Memory B cell (primary cell): ENCODE measurements at places on chromosomes 2 and 18.
A peak's percentile ranks its signal among the peaks of the same experiment; 100 is the strongest.

- no peak overlapping the region for H3K4me3 ChIP-seq
- no peak overlapping the region for H3K27ac ChIP-seq
- H3K27me3 ChIP-seq = peaks cover 4% of the 10 kb centered on the region
Observed at GRCh38 chr2:120314690-120315366, 31.1 kb upstream of the INHBB start.

DNA sequence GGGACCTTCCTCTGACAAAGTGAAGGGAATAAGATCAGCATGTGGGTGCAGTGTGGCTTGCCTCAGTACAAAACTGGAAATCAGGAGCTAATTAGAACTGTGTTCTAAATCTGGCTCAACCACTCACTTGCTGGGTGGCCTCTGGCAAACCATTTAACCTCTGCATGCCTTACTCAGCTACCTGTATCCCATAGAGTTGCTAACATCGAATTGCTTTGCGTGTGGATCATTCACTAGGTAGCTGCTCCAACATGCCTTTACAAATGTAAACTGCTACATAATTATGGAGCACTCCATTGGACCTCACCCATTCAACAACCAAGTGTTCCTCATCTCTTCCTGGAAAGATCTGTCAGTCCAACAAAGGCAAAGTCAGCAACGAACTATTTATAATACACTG lies 19.0 kb downstream of the PLEKHM3 start:
- peaks cover 6% of the 10 kb centered on the region for H3K36me3 ChIP-seq
- no peak overlapping the region for H3K27ac ChIP-seq

DNA sequence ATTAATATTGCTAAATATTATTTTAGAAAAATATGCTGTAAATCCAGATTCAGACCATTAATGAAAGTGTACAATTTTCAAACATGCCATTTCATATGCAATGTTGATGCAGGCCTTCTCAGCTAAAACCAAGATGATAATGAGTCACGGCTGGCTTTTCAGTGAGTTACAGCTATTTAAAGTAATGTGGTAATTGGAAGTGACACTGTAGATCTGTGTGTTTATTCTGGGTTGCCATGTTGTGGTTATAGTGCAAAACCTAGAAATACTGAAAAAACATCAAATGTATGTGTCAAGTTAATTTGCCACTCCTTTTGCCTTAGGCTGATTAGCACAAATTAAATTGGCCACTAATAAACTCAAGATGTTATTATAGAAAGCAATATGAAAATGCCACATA lies 506.6 kb downstream of the ERBB4 start:
- no peaks in the 10 kb centered on the region for H3K4me1 ChIP-seq
- DNase-seq = no peak
- no peaks in the 10 kb centered on the region for H3K36me3 ChIP-seq

- H3K27ac ChIP-seq = no peak overlapping the region
- DNase-seq = no peak
- no peaks in the 10 kb centered on the region for H3K36me3 ChIP-seq
- no peaks in the 10 kb centered on the region for H3K27me3 ChIP-seq
Observed at GRCh38 chr18:44541159-44541558, 139.5 kb upstream of the SETBP1 start.

DNA sequence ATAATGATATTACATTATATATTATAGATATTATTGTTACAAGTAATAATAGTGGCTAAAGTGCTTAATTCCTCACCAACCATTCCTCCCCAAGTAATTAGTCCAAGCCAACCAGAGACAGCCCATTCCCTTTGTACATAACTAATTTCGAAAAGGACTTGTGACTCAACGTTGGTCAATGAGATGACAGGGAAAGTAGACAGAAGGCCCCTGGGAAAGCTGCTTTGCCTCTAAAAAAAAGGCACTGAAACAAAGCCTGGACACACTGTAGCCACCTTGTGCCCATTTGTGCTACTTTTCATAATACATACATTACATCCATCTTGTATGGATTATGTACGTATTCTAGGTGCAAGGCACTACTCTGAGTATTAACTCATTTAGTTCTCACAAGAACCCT lies 28.8 kb downstream of the COLEC12 start:
- H3K4me1 ChIP-seq = no peaks in the 10 kb centered on the region
- H3K4me3 ChIP-seq = no peak overlapping the region
- no peak for DNase-seq
- peaks cover 5% of the 10 kb centered on the region for H3K27me3 ChIP-seq

- H3K4me1 ChIP-seq = no peaks in the 10 kb centered on the region
- no peak overlapping the region for H3K27ac ChIP-seq
- H3K36me3 ChIP-seq = no peaks in the 10 kb centered on the region
- peaks cover 9% of the 10 kb centered on the region for H3K27me3 ChIP-seq
Observed at GRCh38 chr18:54880395-54881105, 52.3 kb downstream of the RAB27B start.

DNA sequence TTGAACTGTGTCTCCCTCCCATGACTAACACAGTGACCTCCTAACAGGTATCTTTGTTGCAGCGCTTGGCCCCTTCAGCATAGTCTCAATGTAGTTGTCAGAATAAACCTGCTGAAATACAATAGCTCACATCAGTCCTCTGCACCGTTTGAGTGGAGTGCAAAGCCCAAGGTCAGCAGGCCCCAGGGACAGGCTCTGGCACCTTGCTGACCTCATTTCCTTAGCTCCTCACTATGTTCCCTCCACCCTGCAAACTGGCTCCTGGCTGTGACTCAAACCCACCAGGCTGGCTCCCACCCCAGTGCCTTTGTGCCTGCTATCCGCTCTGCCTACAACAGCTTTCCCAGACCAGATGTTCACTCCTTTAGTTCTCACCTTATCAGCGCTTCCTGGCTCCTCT lies 146.7 kb downstream of the LRATD1 start:
- H3K36me3 ChIP-seq = no peaks in the 10 kb centered on the region
- DNase-seq = no peak
- no peaks in the 10 kb centered on the region for H3K4me1 ChIP-seq
- no peak overlapping the region for H3K27ac ChIP-seq
- no peaks in the 10 kb centered on the region for H3K27me3 ChIP-seq
- no peak overlapping the region for H3K4me3 ChIP-seq

GRCh38 chr2:31957354-31958139 lies 53.3 kb downstream of the MEMO1 start:
- peak overlapping the region; percentile 63 for H3K4me3 ChIP-seq
- peaks cover 38% of the 10 kb centered on the region for H3K4me1 ChIP-seq
- peaks cover 2% of the 10 kb centered on the region for H3K36me3 ChIP-seq
- no peaks in the 10 kb centered on the region for H3K27me3 ChIP-seq
- peak overlapping the region; percentile 46 for H3K27ac ChIP-seq
- DNase-seq = no peak

- H3K27ac ChIP-seq = no peak overlapping the region
- H3K27me3 ChIP-seq = peaks cover 12% of the 10 kb centered on the region
- H3K4me1 ChIP-seq = no peaks in the 10 kb centered on the region
- H3K36me3 ChIP-seq = no peaks in the 10 kb centered on the region
Observed at GRCh38 chr2:118351796-118352195, 263.5 kb downstream of the INSIG2 start.

DNA sequence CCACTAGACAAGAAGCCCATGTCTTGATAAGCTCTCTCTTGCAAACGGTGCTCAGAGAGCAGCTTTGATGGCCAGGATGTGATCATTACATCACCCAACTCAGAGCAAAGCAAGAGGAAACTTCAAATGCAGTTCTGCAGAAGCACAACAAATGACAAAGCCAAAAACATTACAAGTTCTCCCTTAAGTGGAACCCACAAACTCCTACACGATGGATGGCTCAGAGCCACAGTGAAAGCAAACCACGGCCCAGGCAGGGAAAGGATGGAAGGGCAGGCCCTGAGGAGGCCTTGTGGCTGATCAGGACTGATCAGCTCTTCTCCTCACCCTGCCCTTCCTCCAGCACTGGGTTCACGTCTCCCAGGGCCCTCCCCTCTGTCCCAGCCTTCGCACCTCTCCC lies 326.4 kb downstream of the EIPR1 start:
- DNase-seq = no peak
- no peak overlapping the region for H3K4me3 ChIP-seq

- H3K27me3 ChIP-seq = no peaks in the 10 kb centered on the region
- H3K4me3 ChIP-seq = no peak overlapping the region
- no peak overlapping the region for H3K27ac ChIP-seq
- H3K36me3 ChIP-seq = peaks cover 18% of the 10 kb centered on the region
- no peak for DNase-seq
Observed at GRCh38 chr2:71348302-71348701, 16.7 kb downstream of the ZNF638 start.

DNA sequence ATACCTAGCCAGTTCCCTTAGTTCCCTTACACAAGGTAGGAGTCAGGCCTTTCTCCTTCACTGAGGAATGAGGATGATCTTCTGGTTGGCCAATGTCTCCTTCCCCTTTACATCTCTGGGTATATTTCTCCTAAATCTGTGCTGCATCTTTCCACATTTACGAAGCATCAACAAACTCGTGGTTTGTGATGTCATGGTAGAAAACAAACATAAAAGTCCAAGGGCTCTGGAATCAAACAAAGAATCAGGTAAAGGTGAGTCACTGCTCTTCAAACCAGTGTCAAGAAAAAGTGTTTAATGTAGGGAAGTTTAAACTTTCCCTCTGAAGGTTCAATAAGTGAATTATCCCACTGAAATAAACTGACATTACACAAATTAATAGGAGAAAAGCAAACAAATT lies 122.9 kb downstream of the METTL8 start:
- H3K36me3 ChIP-seq = peaks cover 15% of the 10 kb centered on the region
- no peaks in the 10 kb centered on the region for H3K27me3 ChIP-seq
- peaks cover 16% of the 10 kb centered on the region for H3K4me1 ChIP-seq
- no peak for DNase-seq

DNA sequence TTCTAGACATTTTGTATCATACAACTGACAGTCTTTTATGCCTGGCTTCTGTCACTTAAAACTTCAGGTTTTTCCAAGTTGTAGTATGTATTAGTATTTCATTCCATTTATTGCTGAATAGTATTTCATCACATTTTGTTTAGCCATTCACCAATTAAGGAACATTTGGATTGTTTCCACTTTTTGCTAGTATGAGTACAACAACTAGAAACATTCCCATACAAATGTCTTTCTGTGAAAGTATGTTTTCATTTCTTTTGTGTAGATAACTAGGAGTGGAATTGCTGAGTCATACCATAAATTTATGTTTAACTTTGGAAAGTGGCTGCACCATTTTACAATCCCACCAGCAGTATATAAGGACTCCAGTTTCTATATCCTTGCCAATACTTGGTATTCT lies 135.9 kb downstream of the ATAD2B start:
- peaks cover 21% of the 10 kb centered on the region for H3K4me1 ChIP-seq
- H3K27me3 ChIP-seq = no peaks in the 10 kb centered on the region
- H3K27ac ChIP-seq = peak overlapping the region; percentile 72
- peaks cover 17% of the 10 kb centered on the region for H3K36me3 ChIP-seq

DNA sequence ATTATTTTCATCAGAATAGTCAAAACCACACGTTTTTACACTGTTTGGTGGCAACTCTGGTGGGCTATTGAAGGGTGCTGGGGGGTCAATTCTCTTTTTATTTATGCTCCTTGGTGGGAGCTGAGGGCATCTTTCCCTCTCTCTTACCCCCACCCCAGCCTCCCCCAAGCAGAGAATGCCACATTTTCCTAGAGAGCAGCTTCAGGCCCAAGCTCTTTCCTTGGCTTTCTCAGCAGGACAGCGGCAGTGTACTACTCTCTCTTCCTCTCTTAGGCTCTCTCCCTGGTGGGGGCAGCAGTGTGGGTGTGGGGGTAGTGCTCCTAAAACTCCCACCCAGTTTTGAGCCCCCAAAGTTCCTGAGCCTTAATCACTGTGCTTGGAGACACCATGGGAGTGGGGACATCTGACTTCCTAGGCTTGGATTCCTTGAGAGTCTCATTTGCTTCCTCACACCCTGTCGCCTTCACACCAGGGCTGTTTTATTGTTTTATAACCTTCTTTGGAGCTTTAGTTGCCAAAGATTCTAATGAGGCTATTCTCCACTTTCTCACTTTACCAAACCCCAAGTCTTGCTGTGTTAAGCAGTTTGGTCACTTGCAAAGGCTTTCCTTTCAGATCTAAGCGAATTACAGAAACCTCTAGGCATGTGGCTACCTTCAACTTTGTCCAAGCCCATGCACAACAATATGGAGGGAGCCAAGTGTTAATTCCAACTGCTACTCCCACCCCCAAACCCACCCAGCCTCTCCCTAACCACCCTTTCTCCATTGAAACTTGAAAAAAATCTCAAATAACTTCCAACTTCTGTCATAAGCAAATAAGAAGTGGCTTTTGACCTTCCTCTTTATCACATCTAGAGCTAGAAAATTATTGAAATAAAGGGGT lies 6.0 kb upstream of the HOXD4 start:
- H3K4me3 ChIP-seq = no peak overlapping the region
- H3K4me1 ChIP-seq = peaks cover 5% of the 10 kb centered on the region
- H3K36me3 ChIP-seq = no peaks in the 10 kb centered on the region
- H3K27me3 ChIP-seq = peaks cover 29% of the 10 kb centered on the region

DNA sequence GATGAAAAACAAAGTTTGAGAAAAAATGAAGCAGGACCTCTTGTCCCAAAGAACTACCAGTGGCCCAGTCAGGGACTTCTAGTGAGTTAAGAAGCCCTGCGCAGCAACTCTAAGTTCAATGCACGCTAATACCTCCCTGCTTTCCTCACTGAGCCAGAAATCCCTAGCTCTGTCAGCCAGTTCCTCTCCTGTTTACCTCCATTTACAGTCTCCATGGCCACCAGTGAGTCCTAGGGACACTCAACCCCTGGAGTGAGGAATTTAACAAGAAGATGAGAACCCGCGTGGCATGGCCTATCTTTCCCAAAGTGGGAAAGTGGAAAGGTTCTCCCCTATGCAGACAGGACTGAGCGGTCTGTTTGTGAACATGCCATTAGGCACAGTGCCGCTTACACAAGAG lies 31.0 kb downstream of the MRPL33 start:
- DNase-seq = no peak
- no peaks in the 10 kb centered on the region for H3K4me1 ChIP-seq
- peaks cover 8% of the 10 kb centered on the region for H3K36me3 ChIP-seq
- no peak overlapping the region for H3K27ac ChIP-seq

- no peaks in the 10 kb centered on the region for H3K4me1 ChIP-seq
- H3K4me3 ChIP-seq = no peak overlapping the region
- H3K27me3 ChIP-seq = no peaks in the 10 kb centered on the region
Observed at GRCh38 chr2:162734866-162735265, 103.7 kb downstream of the KCNH7 start.

DNA sequence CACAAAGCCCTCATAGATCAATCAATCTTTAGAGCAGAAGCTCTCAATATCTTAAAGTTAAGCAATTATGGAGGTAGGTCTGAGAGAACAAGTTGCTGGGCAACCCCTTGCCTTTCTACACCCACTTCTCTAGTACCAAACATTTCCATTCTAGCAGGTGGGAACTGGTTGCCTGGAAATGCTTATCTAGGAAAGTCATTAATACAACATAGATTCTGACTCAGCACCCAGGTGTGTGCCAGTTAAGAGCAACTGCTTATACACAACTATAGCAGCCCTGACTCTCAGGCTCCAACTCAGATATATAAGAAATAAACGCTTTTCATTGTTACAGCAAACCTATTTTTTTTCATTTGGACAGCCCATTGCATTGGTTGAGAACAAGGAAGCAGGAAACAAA lies 237.7 kb downstream of the IRS1 start:
- H3K27ac ChIP-seq = no peak overlapping the region
- H3K4me1 ChIP-seq = no peaks in the 10 kb centered on the region
- H3K27me3 ChIP-seq = peaks cover 6% of the 10 kb centered on the region
- no peak for DNase-seq
- H3K4me3 ChIP-seq = no peak overlapping the region
- H3K36me3 ChIP-seq = no peaks in the 10 kb centered on the region

- H3K27me3 ChIP-seq = peaks cover 8% of the 10 kb centered on the region
- no peaks in the 10 kb centered on the region for H3K36me3 ChIP-seq
- H3K27ac ChIP-seq = no peak overlapping the region
- DNase-seq = no peak
- H3K4me3 ChIP-seq = no peak overlapping the region
Observed at GRCh38 chr18:49572611-49573345, 10.9 kb downstream of the LIPG start.
